ENCODE measurements at places on chromosomes 6 and 20.
A peak's percentile ranks its signal among the peaks of the same experiment; 100 is the strongest.

GRCh38 chr6:96645106-96645505 lies 82.2 kb downstream of the FHL5 start:
- DNase-seq: no peak

GRCh38 chr20:12957968-12958367 lies 50.8 kb upstream of the SPTLC3 start:
- no peak for DNase-seq

- no peak for DNase-seq
Observed at GRCh38 chr6:155687645-155688044, 232.0 kb upstream of the NOX3 start.

DNA sequence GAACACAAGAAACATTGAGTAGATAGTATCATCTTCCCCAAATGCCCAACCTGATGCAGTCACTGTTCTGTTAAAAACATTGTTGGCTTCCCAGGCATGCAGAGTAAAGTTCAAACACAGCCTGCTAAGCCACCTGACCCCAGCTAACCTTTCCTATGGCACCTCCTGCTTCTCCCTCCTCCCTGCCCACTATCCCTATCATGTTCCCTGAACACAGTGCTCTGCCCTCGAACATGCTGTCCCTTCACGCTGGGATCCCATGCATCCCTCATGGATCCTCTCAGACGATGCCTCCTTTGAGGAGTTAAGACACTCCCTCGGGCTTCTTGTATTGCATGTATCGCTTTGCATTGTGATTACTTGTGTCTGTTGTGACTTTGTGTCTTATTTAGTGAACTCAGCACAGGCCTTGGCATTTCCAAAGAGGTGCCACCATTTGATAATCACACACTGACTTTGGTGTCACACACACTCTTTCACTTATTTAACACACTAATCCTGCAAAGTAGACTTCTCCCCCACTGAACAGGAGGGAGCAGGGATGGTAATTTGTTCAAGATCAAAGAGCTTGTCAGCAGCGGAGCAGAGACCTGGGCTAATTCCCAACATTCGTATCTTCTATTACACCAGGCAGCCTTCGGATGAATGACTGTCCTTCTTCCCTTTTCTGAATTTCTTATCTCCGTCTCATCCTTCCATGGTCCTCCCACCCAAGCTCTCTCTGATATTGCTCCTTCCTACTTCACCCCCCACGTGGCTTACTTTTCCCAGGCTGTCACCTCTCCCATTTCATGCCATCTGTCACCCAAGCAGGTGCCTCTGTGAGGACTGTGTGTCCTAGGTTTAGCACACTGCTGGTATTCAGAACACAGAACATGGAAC lies 28.3 kb upstream of the SMIM29 start:
- no peak for DNase-seq

GRCh38 chr6:6758915-6759654 lies 170.6 kb downstream of the LY86 start:
- no peak for DNase-seq

DNA sequence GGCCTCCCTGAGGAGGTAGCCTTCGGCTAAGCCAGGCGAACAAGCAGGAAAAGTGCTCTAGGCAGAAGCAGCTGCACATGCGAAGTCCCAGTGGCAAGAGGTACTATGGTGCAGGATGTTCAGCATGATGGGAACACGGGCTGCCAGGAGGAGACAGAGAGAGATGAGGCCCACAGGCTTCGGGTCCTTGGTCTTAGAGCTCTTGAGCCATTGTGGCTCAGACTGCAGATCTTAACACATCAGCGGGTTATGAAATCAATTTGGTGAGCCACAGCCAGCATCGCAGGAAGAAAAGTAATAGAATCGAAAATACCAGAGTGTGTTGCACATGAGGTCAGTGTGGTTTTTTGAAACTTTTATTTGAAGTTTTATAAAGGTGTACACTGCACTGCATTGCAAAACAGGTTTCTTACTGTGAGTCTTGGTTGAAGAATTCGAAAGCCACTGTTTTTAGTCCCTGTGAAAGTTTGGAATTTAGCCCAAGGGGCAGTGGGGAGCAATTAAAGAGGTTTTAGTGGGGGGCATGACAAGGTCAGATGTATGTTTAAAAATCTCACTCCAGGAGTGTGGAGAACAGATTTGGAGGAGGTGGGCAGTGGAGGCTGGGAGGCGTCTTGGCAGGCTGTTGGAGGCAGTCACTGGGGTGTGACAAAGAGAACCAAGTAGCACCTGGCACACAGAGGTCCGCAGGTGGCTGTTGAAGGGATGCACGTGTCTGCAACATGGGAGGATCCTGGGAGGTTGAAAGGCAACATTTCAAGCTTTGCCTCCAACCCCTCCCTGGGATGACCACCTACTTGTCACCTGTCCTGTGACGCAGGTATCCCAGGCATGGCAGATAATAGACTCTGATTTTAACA lies 69.3 kb downstream of the EYA2 start:
- no peak for DNase-seq

DNA sequence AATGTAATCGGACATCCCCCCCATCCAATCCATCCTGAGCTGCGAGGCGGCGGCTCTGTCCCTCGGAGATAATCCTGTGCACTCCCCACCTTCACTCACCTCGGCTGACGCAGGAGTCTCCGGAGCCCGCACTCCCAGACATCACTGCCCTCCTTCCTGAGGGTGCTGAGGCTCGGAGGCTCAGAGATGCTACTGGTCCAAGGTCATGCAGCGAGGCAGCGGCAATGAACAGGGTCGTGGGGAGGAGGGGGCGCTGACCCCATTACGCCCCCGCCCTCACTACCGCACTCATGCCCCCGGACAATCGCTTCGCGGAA lies 485 bp downstream of the ADISSP start:
- no peak for DNase-seq

DNA sequence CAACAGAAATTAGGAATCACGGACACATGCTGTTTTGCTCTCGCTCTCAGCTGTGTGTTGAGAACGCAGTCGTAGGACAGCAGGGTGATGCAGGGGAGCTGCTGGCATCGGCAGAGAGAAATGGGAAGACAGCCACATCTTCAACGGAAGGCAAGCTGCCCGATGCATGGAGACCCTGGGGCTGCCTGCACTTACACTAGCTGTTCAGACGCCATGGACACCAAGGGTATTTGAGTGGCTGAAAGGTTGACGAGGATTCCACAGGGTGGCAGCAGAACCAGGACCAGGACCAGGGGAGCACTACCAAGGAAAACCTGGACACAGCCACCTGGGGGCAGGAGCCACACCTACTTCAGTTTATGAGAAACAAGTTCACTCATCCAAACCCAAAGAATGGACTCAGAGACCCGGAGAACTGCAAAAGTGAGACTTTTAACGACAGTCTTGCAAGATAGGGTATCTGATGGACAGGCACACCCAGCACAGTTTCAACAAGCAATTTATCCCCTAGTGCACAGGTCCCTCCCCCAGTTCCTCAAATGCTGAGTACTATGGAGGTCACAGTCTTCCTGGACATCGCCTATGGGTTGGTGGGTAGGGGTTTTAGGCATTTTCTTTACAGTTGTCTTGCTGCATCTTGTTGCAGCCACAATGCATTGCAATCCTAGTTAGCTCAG lies 56.3 kb upstream of the ENTPD6 start:
- no peak for DNase-seq

DNA sequence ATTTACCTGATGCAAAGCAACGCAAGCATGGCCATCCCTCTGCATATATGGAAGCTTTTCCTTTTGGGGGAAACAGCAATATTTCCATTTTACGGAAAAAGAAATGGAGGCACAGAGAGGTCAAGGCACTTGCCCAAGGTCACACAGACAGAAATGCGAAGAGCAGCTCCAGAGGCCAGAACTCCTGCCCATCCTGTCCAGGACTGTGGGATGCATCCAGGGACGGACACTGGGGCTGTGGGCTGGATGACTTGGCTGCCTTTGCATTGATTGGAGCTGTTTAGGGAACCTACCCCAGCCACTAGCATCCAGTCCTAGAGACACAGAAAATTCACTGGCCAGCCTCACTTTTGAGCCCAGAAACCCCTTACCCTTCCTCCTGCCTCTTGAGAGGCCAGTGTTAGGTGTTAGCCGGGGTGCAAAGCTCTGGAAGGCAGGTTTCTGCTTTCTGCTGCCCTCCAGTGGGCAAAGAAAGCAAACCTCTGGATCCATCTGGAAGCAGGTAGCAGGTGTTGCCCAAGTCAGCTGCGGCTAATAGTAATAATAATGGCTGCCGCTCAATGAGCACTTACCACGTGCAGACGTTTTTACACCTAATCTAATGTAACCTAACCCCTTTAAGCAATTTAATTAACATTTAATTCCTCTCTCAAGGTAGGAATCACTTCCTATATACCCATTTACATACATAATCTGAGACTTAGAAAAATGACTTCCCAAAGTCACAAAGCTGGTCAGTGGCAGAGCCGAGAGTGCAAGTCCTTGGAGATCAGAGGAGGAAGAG lies 31.7 kb upstream of the CCN5 start:
- DNase-seq: peak; percentile 6

- no peak for DNase-seq
Observed at GRCh38 chr6:66232890-66233289, 525.9 kb upstream of the EYS start.

GRCh38 chr6:170295510-170296422 lies 4.9 kb upstream of the DLL1 start:
- DNase-seq: no peak

DNA sequence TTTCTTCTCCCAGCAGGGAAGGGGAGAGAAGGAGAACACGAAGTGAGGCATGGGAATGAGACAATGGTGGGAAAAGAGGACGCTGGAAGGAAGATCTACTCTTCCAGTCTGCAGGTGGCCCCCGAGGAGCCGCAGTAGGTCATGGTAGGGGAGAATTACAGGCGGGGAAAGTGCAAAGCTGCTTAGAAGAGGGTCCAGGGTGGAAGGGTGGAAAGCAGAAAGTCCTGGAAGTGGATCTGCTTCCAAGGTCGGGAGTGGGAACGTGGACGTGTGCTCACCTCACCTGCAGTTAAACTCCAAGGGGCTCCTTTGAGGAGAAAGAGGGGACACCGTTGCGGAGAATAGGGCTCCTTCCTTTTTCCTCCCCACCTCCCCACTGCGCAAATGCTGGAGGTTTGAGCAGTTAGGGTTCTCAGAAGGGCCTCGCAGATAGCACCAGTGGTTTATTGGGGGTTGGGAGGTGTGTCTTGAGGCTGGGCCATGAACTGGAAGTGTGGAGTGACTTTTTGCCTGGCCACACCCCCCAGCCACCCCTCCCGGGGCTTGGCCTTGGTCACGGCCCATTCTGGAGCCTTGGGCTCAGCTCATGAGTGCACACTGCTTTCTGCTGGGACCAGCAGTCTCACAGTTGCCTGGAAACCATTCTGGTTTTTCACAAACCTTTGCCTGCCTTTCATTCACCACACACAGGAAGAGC lies 100.4 kb upstream of the MLN start:
- peak; percentile 26 for DNase-seq

DNA sequence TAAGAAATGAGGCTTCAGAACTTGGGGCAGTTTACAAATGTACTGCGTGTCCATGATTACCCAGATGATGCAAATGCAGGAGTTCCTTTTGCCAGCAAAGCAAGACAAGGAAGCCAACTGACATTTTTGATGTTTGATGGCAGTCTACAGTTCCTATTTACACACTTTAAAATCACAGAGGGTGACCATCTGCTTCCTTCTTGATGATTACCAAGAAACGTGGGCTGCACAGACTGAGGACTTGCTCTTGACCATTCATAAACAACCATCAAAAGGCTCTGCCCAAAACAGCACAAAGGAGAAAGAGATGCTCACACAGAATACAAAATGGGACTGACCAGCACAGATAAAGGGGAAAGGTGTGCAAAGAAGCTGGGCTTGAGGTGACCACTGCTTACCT lies 79.8 kb upstream of the TRAF3IP2 start:
- DNase-seq: no peak

- no peak for DNase-seq
Observed at GRCh38 chr6:34374069-34374468, 18.4 kb downstream of the NUDT3 start.

DNA sequence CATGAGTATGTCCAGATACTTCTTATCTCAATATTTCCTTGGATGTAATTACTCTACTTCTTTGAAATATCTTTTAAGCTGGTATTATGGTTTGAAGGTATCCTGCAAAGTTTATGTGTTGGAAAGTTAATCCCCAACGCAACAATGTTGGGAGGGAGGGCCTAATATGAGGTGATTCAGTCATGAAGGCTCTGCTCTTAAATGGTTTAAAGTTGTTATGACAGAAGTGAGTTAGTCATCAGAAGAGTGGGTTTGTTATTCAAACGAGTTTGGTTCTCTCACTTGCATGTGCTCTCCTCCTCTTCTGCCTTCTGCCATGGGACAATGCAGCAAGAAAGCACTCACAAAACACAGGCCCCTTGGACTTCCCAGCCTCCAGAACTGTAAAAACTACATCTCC lies 176.3 kb downstream of the KCNQ5 start:
- no peak for DNase-seq

DNA sequence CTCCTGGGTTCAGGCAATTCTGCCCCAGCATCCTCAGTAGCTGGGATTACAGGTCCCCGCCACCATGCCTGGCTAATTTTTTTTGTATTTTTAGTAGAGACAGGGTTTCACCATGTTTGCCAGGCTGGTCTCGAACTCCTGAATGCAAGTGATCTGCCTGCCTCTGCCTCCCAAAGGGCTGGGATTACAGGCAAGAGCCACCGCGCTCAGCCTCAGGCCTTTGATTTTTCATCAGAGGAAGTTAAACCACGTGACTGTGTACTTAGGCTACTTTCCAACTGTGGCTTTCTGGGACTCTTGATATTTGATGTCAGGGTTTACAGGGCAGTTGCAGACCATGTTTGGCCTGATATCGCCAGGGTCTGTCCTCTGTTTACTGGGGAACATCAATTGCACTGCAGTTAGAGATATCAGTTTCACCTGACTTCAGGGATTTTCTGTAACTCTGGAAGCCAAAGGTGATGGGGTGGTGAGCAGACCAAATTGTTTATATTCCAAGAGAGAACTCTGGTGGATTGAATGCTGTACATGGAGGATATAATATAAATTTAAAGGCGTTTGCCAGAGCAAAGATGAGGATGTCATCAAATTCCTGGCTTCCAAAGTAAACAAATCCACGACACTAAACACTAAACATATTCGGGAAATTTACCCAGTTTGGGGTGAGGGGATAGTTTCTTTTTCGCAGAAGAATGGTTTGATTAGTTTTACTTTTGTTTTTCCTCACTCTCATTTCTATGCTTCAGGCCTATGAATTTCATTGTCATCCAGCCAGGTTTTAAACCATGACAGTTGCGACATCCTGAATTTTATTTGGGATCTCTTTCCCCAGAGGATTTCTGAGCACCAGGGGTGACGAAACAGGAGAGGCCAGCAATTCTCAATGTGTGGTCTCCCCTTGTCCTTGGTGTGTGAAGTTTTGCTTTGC lies 4.2 kb downstream of the PSMF1 start:
- no peak for DNase-seq

GRCh38 chr6:96626759-96627364 lies 63.9 kb downstream of the FHL5 start:
- no peak for DNase-seq

DNA sequence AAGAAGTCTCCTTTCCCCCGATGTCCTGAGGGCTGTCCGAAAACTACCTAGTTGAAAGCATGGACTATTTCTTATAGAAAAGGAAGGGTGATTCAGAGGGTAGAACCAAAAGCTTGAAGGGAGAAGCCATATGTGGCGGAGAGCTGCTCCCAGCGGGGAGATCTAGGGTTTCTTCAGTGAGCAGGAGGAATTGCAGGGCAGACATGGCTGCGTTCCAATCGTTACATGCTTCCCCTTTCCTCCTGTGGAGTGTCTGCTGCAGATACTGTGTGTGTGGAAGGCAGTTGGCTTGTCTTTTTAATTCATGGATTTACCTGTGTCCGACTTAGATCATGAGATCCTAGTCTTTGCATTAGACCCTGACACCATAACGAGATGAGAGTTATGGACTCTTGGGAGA lies 799.5 kb downstream of the QKI start:
- no peak for DNase-seq

All from activated CD4-positive, CD25-positive, alpha-beta regulatory T cell treated with anti-CD3 and anti-CD28 coated beads, Interleukin-2, amount 50 U/mL, for 16 hours (primary cell).